Omental fat pad (tissue), 4 donors: ENCODE measurements at places on chromosomes 3 and 15. TPM values are rescaled to one million over a fixed set of nuclear protein-coding genes. Genes with fewer than 3 reads are reported as not detected.

DNA sequence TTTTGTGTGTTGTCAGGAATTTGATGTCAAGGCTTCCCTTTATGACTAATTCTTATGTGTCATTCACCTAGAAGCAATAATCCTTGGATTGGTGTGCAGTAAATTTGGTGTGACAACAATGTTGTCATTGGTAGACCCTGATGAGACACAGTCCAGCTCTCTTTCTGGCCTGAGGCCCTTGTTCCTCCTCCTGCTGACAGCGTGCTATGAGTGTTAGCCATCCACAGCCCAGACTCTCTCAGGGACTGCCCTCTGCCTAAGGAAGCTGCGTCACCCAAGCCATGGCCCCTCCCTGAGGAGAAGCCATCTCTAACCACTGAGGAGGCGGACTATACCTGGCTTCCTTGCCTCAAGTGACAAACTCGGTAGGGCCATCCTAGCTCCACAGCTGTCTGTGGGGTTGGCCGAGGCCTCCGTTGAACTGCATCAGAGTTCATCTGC is 13.3 kb upstream of the TM4SF1 start:
- no peak for DNase-seq

GRCh38 chr3:102398176-102398575 is 36.6 kb upstream of the ZPLD1 start:
- no peak for DNase-seq

DNA sequence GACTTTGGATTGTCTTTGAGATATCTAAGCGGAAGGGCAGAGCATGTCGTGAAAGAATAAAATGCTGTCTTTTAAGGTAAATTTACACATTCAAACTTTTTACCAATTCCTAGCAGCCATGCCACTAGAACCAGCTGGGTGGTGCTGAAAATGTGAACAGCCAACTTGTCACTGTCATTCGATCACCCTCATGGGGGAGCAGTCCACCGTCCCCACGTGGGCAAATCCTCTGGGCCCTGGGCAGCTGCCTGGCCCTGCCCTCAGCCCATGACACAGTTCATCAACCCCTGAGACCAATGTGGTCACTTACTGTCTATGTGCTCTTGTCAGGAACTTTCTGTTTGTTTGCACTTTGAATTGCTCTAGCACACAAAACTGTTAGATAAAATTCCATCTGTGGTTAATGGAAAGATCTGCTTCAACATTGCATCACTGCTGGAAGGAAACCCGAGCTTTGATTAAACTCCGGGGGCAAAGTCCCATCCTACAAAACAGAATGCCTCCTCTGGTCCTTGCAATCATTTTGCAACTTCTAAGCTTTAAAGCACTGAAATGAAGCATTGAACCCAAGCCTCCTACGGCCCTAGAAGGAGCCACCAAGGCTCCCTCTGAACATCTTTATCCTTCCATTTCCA is 50.1 kb downstream of the PCSK6 start:
- DNase-seq = no peak

DNA sequence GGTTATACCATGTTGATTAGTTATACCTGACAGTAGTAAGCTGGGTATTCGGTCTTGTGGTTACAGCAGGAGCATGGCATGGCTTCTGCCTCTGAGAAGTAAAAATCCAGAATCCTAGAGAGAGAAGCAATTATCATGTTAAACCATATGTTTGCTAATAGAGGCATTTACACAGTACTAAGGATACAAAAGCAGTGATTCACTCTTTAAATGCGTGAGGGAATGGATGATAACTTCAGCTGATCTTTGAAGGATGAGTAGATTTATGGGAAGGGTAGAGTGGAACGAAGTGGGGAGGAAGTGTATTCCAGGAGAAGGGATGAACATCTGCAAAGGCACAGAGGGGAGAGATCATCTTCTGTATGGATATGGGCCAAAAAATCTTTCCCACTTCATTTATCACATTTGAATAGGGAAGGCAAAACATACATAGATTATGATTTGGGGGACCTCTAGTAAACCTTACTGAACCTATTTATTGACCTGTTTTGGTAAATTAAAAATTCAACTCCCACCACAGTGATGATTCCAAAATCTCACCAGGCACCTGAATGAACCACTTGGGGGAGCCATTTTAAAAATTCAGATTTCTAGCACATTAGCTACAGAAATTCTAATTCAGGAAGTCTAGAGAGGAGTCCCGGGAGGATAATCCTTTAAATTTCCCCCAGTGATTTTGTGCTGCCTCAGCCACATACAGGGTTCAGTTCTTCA is 35.1 kb downstream of the IGSF10 start:
- no peak for DNase-seq

- DNase-seq = no peak
These were observed 982.9 kb downstream of the TUSC7 start for GRCh38 chr3:117692416-117692995.

DNA sequence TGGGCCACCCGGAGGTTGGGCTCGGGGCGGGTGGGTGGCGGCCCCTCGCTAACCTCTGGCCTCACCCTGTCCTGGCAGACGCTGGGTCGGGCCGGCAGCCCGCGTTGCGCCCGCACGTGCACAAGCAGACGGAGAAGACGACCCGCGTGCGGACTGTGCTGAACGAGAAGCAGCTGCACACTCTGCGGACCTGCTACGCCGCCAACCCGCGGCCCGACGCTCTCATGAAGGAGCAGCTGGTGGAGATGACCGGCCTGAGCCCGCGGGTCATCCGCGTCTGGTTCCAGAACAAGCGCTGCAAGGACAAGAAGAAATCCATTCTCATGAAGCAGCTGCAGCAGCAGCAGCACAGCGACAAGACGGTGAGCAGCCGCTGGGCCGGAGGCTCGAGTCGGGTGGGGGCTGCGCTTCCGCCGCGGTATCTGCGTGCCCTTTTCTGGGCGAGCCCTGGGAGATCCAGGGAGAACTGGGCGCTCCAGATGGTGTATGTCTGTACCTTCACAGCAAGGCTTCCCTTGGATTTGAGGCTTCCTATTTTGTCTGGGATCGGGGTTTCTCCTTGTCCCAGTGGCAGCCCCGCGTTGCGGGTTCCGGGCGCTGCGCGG is 3.7 kb downstream of the ISL2 start:
- DNase-seq = no peak

Gene GOLGA8M
- 3.8 TPM for total RNA-seq

DNA sequence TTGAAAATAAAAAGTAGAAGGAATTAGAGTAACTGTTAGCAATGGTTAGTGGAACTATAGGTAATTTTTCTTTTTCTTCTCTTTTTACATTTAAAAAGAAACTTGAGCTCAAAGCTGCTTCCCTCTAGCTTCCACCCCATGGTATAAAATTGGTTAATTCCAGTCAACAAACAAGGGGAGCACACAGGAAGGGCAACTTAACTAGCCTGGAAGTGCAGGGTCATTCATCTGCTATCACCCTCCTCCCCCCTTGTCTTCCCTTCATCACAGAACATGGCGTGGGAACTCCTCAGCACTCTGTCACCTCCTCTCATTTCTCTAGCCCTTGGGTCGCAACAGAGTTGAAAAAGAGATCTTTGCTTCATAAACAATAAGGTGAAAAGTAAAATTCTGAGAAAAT is 20.0 kb downstream of the MASP1 start:
- DNase-seq = no peak

Gene HTR3E
- total RNA-seq = not detected

DNA sequence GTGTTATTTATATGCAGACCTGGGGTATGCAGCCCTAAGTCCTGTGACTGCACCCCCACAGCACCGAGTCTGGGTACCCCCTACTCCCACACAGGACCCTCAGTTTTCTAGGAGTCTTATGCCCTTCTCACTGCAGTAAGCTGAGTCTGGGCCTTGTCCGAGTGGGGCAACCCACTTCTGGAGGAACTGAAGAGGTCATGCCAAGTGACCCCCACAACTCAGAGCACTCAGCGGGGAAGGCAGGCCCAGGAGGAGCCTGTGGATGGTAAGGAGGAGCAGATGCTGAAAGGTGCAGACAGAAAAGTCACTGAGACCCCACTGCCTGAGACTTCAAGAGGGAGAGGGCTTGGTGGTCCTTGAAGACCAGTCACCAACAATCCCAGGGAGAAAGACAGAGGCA is 56.1 kb upstream of the FGD5 start:
- no peak for DNase-seq

DNA sequence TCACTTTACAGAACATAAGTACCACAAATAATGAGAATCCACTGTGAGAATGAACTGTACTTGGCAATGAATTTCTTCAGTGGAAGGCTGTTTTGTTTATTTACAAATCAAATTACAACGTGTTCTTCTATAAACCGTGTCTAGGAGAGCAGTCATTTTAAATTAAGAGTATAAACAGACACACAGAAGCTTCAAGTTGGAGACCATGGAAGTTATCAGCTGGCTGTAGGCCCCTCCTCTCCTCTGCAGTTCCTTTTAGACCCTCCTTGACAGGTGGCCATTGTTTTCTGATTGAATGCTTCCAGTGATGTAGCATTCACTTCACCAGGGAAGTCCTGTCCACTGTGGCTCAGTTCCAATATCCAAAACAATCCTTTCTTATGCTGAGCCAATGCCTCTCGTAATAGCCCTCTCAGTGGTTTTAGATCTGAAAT is 7.3 kb upstream of the MAPK6 start:
- DNase-seq = no peak

- no peak for DNase-seq
These were observed 310.5 kb upstream of the TPM1 start for GRCh38 chr15:62732078-62732477.

Gene SLC22A14
- not detected for total RNA-seq

Gene PIK3CA
- total RNA-seq = 47.6 TPM

Gene CCR2
- total RNA-seq = 5.4 TPM

- no peak for DNase-seq
These were observed 760.3 kb downstream of the FHIT start for GRCh38 chr3:60490992-60491391.

DNA sequence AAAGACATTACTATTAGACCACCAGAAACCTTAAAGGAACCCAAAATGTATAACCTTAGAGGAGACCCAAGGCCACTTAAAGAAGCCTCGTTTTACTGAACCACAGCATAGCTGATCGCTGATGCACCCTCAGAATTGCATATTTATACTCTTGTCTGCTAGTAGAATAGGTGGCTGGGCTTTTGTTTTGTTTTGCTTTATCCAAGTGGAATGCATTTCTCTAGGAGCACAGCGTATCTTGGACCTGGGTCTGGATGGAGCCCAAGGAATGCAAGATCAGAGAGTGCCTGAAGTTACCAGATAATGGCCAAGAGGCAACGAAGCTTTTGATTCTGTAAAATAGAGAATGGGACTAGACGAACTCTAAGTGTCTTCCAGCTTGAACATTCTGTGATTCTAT is 129.2 kb upstream of the COL8A1 start:
- no peak for DNase-seq

- DNase-seq = no peak
These were observed 7.3 kb downstream of the FLNB start for GRCh38 chr3:58015520-58015915.

DNA sequence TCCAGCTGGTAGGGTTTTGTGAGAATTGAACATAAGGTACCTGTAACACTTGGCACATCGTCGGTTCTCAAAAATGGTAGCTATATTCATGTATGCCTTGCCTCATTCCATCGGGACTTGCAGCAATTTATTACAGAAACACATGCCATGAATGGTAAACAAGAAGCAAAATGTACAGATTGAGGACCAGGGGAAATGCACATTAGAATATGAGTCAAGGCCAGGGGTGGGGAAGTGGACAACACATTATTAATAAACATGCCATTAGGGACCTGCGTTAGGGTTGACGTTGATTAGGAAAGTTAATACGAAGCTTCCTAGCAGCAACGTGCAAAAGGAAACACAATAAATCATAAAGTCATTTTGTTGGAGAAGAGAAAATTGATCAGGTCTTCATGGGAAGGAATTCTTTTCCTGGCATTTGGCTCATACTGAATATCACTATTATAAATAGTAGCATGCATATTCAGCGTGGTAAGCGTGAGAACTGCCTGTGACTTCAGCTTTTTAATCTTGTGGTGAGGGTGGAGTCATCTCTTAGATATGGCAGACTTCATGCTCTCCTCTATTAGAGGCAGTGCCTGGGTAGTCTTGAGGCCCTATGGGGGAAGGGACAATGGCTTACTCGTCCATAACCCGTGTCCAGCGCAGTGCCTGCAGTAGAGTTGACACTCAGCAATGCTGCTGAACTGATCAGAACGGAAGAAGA is 184.9 kb downstream of the SV2B start:
- DNase-seq = no peak

GRCh38 chr3:107651782-107652181 is 129.0 kb downstream of the BBX start:
- no peak for DNase-seq

- no peak for DNase-seq
These were observed 86.8 kb downstream of the MYO5A start for GRCh38 chr15:52441841-52442240.

- no peak for DNase-seq
These were observed 210.0 kb downstream of the MYRIP start for GRCh38 chr3:40019376-40019775.

Gene ZSCAN2
- total RNA-seq = 13.2 TPM

DNA sequence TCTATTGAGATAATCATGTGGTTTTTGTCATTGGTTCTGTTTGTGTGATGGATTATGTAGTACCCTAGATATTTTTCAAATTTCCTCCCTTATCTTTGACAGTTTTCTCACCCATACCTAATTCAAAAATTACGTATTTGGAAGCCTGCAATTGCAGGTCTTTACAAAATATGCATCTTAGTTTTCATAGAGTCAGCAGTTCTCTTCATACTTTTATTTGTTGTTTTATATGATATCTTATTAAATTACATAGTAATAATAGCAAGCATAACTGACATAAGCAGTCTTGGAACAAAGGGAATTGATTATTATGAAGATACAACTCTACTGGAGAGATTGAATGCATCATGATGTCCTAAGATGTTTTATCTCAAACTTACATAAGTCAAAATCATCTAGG is 215.3 kb upstream of the CHRM5 start:
- DNase-seq = no peak

Gene GOLGA6D
- not detected for total RNA-seq

Gene LRRN1
- total RNA-seq = 4.7 TPM

Gene FBXW12
- total RNA-seq = not detected

DNA sequence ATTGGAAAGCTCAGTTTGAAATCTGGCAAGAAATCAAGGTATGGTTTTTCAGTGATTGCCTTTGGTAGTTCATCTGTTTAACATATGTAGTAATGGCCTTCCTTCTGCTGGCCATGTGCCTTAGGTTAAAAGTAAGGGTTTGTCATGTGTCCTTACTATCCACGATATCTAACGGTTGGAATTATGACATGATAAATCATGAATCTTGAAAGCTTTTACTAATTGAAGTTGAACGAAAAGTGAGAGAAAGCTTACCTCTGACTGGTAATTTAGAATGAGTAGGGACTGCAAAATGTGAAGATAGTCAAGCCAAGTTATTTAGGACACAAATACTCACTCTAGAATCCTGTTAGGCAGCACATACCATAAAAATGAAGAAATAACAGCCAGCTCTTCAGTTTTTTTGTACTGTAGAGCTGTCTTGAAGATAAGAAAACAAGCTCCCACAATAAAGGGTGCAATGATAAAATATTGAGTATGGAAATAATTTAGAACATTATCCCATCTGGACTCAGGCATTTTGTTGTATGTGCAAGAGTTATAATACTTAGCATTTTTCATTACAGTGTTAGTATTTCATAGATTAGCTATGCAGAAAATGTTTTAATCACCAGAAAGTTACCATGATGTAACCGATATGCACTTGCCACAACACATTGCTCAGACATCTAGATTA is 303.4 kb downstream of the ZNF385D start:
- DNase-seq = no peak
